BJ (cell line): ENCODE measurements at places on chromosomes 6 and 20.

DNA sequence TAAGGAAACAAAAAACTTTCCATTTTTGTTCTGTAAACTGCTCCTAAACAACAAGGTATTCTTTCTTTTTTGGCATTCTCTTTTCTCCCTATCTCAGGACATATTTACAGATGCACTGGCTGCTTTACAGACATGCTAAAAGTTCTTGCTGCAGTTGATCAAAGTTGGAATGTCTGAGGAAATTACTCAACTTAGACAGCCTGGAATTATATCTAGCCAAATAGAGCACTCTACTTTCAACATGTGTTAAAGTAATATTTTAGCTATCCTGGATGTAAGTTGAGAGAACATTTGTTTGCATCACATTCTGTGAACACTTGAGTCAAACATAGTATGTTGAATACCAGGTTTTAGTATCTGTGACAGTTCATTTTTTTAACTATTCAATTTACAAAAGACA lies 24.8 kb downstream of the TASP1 start:
- no peak for DNase-seq

DNA sequence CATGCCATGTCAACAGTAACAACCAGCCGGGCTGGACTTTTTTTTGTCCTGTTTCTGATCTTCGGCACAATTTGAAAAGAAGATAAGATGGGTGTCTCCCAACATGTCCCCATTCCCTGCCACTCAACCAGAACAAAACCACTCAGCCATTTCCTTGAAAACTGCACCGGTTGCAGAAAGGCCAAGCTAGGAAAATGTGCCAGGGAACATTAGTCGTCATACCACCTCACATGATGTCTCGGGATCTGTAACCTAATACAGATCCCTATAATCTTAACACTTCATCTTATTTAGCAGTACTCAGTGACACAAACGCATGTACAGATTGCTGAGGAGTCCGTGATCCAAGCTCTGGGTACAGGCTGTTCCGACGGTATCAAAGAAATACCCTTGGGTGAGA lies 46.5 kb downstream of the ALDH8A1 start:
- DNase-seq = no peak

- DNase-seq = no peak
Observed at GRCh38 chr6:5184218-5184617, 76.5 kb downstream of the LYRM4 start.

GRCh38 chr6:168130168-168130696 lies 51.2 kb upstream of the FRMD1 start:
- DNase-seq = no peak

DNA sequence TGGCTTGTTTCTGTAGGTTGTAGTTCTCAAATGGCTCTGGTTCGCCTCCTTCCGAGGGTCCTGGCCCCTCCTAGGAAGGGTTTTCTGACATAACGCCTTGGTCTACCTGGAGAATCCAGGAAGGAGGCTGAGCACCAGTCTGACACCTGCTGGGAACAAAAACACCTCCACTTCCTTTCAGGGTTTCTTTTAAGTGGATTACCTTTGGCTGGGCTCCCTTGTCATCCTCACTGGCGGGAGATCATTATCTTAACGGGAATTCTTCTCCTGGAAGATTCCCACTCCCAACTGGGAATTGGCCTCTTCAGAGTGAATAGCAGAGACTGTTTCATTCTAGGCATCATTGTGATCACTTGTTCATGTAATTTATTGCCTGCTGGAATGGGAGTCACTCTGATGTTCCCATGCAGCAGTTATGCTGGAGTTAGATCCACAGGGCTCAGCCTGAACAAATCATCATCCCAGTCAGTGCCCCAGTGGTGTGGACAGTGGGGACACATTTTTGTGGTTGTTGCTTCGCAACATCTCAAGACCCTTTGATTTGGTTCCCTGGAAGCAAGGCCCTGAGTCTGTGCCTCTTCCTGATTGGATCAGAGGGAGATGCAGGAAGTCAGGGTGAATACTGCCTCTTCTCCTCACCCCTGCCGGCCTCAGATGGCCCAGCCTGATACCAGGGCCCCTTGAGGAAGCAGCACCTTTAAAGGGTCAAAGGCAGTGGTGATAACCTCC lies 49.1 kb downstream of the LYRM2 start:
- no peak for DNase-seq

GRCh38 chr6:160077024-160077423 lies 44.6 kb upstream of the SLC22A1 start:
- DNase-seq = no peak

DNA sequence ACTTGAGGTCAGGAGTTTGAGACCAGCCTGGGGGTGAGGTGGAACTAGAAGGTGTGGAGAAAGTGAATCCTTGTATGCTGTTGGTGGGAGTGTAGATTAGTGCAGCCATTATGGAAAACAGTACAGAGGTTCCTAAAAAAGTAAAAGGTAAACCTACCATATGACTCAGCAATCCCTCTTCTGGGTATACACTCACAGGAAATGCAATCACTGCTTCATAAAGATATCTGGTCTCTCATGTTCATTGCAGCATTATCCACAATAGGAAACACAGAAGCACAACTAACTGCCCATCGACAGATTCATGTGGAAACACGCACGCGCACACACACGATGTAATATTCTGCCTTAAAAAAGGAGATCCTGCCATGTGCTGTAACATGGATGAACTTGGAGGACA lies 66.7 kb downstream of the CDC5L start:
- no peak for DNase-seq

GRCh38 chr20:35320396-35321126 lies 28.3 kb upstream of the FAM83C start:
- DNase-seq = no peak

DNA sequence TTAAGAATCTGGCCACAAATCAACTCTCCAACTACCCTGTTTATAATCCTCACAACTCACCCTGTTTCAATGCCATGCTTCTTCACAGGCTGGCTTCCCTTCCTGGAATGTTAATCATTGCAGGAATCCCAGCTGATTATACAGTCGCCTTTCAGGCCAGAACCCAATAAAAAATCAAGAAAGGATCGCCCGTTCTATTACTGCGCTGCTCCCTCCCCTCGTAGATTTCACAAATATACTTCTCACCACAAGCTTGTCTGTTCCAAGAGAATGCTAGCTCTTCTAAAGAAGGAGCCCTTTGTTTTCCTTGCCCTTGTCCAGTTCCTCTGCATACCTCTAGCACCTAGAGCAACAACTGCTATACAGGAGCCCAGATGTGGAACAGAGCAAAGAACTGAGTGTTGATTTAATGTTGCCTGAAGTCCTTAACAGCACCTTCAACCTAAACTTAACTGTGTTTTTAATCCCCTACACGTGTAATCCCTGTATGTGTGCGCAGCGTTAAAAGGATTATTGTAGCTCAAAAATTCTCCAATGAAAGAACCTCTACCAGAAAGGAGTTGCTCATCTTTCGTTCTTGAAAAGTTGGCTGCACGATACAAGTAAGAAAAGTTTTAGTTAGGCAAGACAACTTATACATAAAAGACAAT lies 988 bp downstream of the ECHDC1 start:
- DNase-seq = no peak

GRCh38 chr6:56965126-56965525 lies 10.2 kb downstream of the BEND6 start:
- DNase-seq = no peak

DNA sequence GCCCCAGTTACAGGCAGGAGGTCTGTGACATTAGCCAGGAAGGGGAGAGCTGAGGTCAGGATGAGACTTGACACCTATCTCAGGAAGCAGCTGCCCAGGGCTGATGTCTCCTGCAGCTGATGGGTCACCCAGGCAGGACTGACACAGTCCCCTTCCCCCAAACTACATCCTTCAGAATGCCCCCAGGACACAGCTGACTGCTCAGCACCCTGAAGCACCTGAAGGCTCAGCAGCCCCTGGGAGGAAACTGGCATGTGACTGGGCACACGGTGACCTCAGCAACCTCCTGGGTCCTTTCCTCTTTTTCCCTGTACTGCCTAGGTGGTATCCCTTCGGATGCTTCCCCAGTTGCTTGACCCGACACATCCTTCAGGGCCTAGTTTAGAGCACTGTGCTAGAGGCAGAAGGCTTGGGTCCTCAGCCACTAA lies 1.9 kb downstream of the SDC4 start:
- DNase-seq = no peak

- DNase-seq = no peak
Observed at GRCh38 chr6:138400326-138400725, 3.7 kb upstream of the HEBP2 start.

- DNase-seq = no peak
Observed at GRCh38 chr6:43859213-43859612, 89.2 kb downstream of the VEGFA start.

DNA sequence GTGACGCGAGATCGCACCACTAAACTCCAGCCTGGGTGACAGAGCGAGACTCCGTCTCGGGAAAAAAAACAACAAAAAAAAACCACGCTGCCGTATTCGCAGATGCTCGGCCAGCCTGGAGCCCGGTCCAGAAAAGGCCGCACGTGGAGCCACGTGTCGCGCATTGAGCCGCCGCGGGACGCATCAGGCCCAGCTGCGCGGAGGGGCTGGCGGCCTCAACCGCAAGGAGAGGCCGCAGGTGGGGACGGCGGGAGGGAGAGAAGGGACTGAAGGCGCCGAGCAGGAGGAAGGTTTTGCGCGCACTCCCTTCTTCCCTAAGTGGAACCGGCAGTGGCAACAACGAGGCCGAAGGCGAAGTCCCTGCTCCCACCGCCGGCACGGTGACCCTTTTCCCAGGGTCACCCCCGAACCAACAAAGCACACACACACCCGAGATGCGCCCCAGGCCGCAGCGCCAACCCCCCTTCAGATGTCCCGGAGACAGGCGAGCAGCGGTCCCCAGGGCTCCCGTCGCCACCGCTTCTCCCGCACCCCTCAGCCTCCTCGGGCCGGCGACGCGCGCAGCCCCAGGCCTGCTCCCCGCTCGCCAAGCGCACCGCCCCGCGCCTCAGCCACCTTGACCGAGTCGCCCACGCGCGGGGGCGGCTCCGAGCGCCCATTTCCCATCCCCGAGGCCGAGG lies 681 bp downstream of the SYCP2 start:
- no peak for DNase-seq

DNA sequence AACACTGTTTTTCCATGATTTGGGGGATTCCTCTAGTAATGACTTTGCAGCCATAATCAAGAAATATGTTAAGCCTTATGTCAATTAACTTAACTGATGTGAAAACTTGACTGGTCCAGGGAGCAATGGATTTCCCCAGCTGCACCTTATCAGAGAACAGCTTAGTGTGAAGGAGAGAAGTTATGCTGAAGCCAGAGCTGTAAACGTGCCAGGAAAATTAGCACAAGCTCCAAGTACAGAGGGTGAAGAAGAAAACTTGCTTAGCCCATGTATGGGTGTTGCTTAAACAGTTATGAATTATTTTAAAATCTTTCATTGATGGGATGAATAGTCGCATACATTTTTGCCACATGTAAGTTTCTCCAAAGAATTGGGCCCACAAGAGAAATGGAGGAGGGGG lies 214.9 kb upstream of the RNF217 start:
- DNase-seq = no peak

DNA sequence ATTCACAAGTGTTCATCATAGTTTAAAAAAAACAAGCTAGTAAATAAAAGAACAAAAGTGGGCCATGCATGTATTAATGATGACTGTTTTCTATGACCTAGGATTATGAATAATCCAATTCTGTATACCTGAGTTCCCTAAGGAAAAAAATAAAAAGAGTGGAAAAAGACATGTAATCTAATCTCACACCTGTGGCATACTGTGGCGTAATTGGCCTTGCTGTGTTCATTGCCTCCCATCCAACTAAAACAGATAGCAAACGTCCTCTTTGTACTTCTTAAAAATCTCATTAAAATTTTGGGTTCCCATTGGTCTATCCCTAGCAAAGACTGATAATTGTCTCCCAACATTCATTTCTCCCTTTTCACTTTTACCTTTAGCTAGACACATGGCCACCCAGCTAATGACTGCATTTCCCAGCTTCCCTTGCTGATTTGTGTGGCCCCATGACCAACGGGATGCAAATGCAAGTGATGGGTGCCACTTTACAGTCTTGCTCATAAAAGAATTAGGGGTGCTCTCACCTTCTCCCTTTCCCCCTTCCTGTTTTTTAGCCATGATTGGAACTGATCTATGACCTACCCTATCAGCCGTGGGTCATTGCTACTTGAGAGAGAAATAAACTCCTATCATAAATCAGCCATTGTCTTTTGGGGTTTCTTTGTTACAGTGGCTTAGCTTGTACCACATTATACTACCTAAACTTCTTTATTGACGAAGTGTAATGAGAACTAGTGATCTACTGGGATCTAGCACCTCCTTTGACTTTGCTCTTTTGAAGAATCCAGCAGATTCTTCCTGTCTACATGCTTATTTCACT lies 32.0 kb upstream of the TBC1D22B start:
- no peak for DNase-seq

- DNase-seq = no peak
Observed at GRCh38 chr6:112983713-112984261, 636.7 kb downstream of the RFPL4B start.

- no peak for DNase-seq
Observed at GRCh38 chr6:170188571-170189001, 102.3 kb downstream of the DLL1 start.

DNA sequence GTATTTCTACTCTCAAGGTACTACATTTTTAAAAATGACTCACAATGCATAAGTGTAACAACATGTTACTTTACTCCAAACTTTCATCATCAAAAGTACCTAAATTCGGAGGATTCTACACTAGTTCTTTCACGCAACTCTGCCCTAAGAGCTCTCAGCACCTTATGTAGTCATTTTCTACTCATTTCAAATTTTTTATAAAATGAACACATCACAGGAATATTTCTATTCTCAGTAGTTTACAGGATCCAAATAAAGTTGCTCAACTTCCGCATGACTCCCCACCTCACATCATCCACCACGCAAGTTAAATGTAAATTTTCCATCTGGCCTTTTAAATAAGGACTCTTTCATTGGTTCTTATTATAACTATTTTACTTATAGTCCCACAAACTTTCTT lies 344.9 kb upstream of the MANEA start:
- DNase-seq = no peak

- DNase-seq = no peak
Observed at GRCh38 chr6:129846761-129847160, 14.4 kb downstream of the TMEM244 start.

- no peak for DNase-seq
Observed at GRCh38 chr6:145026267-145026679, 709.0 kb downstream of the EPM2A start.

GRCh38 chr6:130840050-130840449 lies 12.8 kb downstream of the SMLR1 start:
- no peak for DNase-seq

DNA sequence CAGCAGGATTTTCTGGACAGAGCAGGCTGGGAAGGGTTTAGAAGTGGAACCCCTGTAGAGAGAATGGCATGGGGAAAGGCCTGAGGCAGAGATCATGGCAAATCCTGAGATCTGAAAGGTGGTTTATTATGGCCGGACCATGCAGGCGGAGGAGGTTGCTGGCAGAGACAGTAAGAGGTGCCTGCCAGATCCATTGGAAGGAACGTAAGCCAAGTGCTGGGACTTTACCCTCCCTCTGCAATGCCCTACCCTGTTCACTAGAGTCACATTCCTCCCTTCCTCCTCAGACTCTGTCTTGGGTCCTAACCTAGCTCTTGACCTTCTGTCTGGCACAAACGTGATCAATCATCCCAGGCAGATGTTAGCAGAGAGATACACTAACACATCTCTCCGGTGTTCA lies 66.4 kb upstream of the SLC22A23 start:
- no peak for DNase-seq
